ENCODE measurements at places on chromosomes 13 and 19.

DNA sequence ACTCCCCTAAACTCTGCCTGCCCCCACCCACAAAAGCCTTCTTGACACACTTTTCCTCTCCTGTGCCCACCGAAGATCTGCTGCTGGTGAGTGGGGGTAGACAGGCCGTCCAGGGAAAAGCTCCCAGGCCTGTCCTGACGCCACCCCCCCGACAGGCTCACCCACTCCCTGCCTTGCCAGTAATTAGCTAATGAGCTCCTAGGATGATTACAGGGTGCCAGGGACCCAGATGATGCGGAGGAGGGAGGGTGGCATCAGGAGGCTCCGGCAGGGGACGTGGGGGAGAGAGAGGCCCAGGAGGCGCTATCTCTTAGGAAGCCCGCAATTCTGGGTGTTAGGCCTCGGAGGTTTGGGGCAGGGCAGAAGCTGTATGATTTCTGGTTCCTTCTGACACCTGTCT lies 27.0 kb downstream of the MARK4 start:
- no peak for DNase-seq

- peak; percentile 50 for DNase-seq
Measured at GRCh38 chr19:17346109-17346671, 8.8 kb downstream of the GTPBP3 start.

DNA sequence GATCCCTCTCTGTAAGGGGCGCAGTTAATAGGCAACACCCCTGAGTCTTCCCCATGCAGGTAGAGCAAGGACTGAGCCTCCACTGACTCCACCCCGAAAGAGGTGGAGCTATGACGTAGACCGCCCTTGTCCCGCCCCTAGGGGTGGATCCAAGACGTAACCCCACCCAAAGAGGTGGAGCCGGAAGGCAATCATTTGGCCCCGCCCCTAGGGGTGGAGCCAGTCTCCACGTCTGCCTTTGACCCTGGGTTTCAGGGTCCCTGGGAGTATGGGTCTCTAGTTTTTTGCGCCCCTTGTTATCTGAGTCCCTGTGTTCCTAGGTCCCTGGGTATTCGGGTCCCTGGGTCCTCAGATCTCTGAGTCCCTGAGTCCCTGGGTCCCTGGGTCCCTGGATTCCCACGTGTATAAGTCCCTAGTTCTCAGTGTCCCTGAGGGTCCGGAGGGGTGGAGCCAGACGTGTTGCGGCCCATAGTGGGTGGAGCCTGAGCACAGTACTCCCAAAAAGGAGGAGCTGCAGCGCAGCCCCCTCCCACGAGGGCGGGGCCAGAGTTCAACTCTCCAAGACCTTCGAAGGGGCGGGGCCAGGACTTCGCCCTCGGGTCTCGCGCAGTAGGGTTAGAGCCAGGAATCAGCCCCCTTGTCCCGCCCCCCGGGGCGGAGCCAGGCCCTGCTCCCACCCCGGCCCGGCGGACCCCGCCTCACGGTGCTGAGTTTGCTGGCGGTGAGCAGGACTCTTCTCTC lies 5.3 kb downstream of the DENND1C start:
- peak; percentile 34 for DNase-seq

- DNase-seq, result no peak
Measured at GRCh38 chr19:718991-719512, 10.3 kb downstream of the PALM start.

DNA sequence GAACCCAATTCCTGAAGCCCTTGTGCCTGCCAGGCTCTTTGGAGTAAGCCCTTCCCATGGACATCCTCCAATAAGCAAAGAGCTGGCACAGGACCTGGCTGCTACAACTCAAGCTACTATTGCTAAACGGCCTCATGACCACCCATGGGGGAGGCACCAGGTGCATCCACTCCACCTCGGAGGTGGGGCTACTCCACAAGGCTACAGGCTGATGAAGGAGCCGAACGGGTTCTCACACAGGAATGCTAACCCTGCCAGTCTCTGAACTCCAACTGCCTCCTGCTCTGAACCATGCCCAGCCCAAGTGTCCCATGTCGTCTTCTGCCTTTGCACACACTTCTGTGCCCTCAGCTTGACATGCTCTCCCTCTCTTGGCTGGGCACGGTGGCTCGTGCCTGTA lies 10.0 kb downstream of the SYMPK start:
- no peak for DNase-seq

DNA sequence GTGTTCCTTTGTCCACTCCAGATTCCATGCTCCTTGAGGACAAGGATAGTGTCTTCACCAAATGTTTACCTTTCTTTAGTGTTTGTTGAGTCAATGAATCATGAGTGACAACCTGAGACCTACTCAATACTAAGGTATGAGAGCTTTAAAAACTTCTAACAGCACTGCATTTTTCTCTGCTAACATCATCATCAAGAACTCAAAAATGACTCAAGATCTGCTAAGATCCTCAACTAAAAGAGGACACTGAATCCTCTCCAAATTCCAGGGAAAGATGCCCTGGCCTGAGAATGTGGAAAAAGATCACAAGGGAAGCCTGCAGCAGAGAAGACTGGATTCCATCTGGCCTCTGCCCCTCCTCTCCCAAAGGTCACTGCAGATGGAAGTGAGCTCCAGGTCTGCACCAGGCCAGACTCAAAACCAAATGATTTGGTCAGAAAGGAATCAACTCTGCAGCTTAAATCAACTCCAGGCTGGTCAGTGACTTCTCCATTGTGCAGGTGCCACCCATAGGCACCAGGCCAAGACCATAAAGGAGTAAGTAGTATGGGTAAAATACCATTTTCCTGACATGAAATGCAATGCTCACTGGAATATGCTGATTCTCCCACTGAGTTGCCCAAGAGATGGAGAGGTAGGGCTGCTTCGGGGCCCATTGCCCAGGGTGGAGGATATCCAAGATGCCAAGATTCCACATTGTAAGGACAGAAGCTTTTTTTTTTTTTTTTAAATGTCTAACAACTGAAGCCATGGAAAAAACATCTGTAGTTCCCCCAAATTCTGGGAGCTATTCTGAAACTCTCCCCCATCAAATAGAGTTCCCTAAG lies 89.5 kb upstream of the DOCK9 start:
- DNase-seq, result no peak

DNA sequence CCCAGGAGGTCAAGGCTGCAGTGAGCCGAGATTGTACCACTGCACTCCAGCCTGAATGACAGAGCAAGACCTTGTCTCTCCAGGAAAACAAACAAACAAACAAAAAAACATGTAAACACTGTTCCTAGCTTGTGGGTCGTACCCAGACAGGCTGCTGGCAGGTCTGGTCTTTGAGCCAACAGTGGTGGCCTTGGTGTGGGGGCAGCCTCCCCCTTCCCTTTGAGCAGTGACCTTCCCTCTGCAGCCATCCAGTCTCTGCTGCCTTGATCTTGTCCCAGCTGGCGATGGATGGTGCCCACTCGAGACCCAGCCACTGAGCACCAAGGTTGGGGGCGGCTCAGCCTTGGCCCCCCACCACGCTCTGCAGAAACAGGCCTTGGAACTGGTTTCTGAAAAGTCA lies 143.3 kb downstream of the KDM4B start:
- no peak for DNase-seq

- DNase-seq, result no peak
Measured at GRCh38 chr13:26821672-26822071, 61.1 kb upstream of the GPR12 start.
